ENCODE measurements at places on chromosomes 11 and 22. TPM values are rescaled to one million over a fixed set of nuclear protein-coding genes. Genes with fewer than 3 reads are reported as not detected.

CALCB gene
- total RNA-seq: 0.12 TPM

CD3D gene
- total RNA-seq: not detected

OR5A1 gene
- not detected for total RNA-seq

RBM7 gene
- total RNA-seq: 33.9 TPM

RFPL1 gene
- not detected for total RNA-seq

OR5F1 gene
- not detected for total RNA-seq

Data from A549 treated with dexamethasone at 1 μM for 4 hours (cell line).